ENCODE measurements at places on chromosomes 1 and 21. TPM values are rescaled to one million over a fixed set of nuclear protein-coding genes. Genes with fewer than 3 reads are reported as not detected.

TTC22 gene
- total RNA-seq = 10.6 TPM

PIGC gene
- 19.4 TPM for total RNA-seq

NDUFS5 gene
- 577 TPM for total RNA-seq

TFF2 gene
- not detected for total RNA-seq

ACTL8 gene
- not detected for total RNA-seq

SPATA21 gene
- total RNA-seq = not detected

MR1 gene
- 17.0 TPM for total RNA-seq

NPPB gene
- total RNA-seq = not detected

OR2L8 gene
- total RNA-seq = not detected

TMEM82 gene
- total RNA-seq = not detected

LRRC47 gene
- 35.5 TPM for total RNA-seq

TAF5L gene
- total RNA-seq = 19.5 TPM

SYCP1 gene
- not detected for total RNA-seq

FBLIM1 gene
- total RNA-seq = 154 TPM

GUCA2B gene
- total RNA-seq = not detected

VSIG8 gene
- total RNA-seq = not detected

EPB41 gene
- total RNA-seq = 18.5 TPM

CNR2 gene
- not detected for total RNA-seq

CACHD1 gene
- 1.5 TPM for total RNA-seq

PRR9 gene
- not detected for total RNA-seq

SV2A gene
- 1.3 TPM for total RNA-seq

CADM3 gene
- total RNA-seq = not detected

UBXN10 gene
- 0.04 TPM for total RNA-seq

BEND5 gene
- total RNA-seq = not detected

DIRAS3 gene
- total RNA-seq = not detected

BATF3 gene
- total RNA-seq = 0.80 TPM

WLS gene
- total RNA-seq = 35.0 TPM

CBS gene
- 16.2 TPM for total RNA-seq

UMODL1 gene
- total RNA-seq = not detected

NPPA gene
- not detected for total RNA-seq

FAM20B gene
- 20.0 TPM for total RNA-seq

FMO1 gene
- not detected for total RNA-seq

RXFP4 gene
- total RNA-seq = not detected

ADGRB2 gene
- total RNA-seq = 0.39 TPM

MTMR11 gene
- total RNA-seq = 10.2 TPM

ACOT11 gene
- total RNA-seq = 7.0 TPM
